ENCODE measurements at places on chromosomes 7 and 10.

GRCh38 chr7:21256310-21256877 lies 171.5 kb upstream of the SP4 start:
- no peak for DNase-seq

DNA sequence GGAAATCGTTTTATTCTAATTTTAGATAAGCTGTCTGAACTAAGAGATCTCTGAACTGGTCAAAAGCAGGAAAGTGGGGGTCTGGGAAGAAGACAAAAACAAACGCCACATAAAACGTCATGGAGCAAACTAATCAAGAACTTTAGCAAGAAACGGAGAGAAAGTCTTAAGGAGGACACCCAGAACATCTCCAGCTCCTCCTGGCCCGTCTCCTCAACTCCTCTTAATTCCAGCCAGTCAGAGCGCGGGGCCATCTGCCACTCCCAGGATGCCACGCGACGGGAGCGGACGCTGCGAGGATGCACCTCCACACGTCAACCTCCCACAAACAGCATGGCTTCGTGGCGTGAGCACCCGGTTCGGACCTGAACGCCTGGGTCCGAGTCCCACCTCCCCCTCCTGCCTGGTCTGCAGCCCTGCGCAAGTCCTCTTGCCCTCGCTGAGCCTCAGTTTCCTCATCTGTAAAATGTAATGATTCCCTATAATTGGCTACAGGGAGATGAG lies 598 bp downstream of the MMS19 start:
- DNase-seq, result peak; percentile 28

GRCh38 chr7:100799037-100799896 lies 28.1 kb downstream of the EPHB4 start:
- DNase-seq, result peak; percentile 28

GRCh38 chr10:24983946-24984345 lies 31.5 kb upstream of the PRTFDC1 start:
- DNase-seq, result no peak

DNA sequence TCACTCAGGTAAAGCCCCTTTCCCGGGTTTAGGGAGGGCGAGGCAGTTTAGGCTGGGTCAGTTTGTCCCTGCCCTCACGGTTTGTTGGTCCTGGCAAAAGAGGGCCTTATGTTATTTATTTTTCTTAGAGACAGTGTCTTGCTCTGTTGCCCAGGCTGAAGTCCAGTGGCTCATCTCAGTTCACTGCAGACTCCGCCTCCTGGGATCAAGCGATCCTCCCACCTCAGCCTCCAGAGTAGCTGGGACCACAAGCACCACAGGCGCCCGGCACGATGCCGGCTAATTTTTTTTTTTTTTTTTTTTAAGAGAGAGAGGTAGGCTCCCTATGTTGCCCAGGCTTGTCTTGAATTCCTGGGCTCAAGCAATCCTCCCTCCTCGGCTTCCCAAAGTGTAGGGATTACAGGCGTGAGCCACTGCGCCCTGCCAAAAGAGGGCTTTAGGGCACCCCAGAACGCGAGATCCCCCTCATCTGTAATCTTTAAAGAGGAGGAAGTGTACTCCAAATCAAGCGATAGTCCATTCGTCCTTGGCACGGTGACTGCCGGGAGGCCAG lies 626 bp upstream of the BMS1 start:
- no peak for DNase-seq

- DNase-seq, result no peak
These were observed 44.1 kb downstream of the HGF start for GRCh38 chr7:81725812-81726127.

GRCh38 chr7:148982654-148983199 lies 45.6 kb downstream of the PDIA4 start:
- no peak for DNase-seq

DNA sequence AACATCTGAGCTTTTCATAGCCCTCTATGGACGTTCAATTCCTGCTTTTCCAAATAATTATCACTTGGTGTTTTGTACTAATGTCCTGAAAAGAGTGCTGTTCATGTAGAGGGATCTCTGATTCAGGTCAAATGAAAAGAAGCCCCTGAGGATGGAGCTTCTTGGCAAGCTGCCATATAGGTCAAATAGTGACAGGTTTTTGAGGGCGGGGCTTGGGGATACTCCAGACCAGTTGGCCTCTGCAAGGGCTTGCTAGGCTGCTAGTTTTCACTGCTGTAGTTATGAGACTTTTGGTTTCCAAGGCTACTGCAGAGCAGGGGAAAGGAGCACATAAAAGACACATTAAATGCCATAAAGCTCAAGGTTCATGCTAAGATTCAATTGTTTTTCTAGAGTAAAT lies 257.2 kb upstream of the CACNA2D1 start:
- no peak for DNase-seq

- no peak for DNase-seq
These were observed 5.9 kb downstream of the TAF3 start for GRCh38 chr10:7824251-7824650.

DNA sequence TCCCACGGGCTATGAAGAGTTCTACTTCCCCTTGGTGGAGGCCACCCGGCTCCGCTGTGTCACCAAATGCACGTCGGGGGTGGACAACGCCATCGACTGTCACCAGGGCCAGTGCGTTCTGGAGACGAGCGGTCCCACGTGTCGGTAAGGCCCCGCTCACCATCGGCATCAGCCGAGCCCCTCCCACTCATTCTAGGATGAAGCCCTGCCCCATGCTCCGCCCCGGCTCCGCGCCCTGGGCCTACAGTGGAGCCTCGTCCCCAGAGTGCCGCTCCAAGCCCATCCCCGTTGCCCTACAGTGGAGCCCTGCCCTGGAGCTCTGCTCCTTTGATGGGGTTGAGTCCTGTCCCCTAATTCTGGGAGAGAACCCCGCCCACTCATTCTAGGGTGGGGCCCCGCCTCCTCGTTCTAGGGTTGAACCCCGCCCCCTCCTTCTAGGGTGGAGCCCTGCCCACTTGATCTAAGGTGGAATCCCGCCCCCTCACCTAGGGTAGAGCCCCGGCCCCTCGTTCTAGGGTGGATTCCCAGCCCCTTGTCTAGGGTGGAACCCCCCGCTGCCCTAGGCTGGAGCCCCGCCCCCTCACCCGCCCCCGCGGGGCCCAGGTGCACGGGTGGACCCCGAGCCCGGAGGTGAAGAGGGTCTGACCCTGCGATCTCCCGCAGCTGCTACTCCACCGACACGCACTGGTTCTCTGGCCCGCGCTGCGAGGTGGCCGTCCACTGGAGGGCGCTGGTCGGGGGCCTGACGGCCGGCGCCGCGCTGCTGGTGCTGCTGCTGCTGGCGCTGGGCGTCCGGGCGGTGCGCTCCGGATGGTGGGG lies 3.4 kb upstream of the MUC12 start:
- DNase-seq, result peak; percentile 57

GRCh38 chr10:12949248-12949647 lies 52.3 kb downstream of the CCDC3 start:
- no peak for DNase-seq

DNA sequence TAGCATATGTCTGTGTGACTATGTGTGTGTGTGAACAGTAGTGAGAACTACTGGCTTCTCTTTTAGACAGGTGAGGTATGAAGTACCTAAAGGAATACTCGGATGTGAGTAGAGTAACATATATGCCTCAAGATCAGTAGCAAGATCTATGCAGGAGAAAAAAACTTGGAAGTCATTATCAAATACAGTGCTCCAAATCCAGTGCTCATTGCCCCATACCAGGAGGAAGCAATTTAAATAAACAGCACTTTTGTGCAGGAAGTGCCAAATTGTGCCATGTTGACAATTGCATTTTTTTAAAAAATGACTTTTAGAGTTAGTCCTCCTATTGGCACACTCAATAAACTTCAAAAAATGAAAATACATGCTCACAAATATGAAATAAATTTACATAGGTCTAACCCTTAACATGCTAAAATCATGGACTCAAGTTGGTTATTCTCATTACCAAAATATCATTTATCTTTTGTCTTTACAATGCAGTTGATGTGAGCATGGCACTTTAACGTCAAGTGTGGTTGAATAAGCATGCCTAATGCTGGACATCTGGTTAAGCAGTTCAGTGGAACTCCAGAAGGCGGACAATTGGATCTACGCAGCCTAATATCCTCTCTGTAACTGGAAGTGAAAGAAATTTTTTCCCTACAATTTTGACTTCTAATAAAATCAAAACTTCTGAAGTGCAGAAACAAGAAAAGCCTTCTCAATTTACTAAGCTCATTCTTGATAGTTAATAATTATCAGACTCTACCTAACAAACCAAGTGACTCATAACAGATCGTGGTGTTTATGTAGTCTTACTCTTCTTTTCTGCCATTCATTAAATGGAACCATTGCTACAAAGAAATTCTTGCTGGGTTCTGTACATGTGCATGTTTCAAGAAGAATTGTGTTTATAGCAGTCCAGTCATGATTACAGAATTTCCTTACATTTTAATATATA lies 195.2 kb downstream of the MDFIC start:
- DNase-seq, result no peak

DNA sequence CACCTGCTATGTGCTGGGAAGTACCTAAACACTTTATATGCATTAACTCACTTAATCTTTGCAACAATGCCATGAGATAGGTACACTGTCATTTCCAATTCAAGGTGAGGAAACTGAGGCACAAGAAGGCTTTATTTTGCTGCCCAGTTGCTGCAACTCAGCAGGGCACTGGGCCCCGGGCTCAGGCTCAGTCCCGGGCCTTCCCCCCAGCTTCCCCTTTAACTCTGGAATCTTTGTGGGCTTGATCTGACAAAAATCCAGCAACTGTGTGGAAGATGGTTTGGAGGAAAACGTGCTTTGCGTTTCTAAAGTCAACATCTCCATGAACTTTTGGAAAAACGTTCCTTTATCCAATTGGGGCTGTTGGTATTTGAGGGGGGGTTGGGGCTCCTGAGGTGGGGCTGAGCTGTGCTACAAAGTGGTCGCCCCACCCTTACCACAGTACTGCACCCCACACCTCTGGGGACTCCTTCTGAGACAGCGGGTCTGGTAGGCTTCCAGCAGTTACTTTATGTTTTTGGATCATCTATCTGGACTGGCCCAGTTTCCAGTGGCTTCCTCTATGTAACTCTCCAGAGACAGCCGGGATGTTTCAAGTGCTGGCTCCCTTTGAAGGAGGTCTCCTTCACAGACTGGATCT lies 40.5 kb upstream of the CAMK1D start:
- DNase-seq, result no peak

DNA sequence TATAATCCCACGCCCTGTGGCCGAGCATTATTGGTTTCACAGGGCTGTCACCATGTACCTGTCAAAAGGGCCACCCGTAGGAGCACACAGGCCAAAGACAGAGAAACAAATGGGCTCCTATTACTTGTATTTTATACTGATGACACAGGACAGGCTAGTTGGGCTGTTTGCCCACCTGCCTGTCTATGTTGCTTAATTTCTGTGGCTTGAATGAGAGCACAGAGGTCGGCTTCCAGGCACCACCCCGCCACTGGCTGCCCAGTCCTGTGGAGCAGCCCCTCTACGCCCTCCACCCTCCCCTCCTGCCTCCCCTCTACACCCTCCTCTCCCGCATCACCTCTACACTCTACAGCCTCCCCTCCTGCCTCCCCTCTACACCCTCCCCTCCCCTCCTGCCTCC lies 652.9 kb downstream of the SDK1 start:
- DNase-seq, result no peak

GRCh38 chr7:129394101-129394500 lies 40.1 kb upstream of the STRIP2 start:
- DNase-seq, result no peak

GRCh38 chr7:156650042-156650441 lies 9.5 kb downstream of the RNF32 start:
- DNase-seq, result no peak

GRCh38 chr10:124568339-124568738 lies 106.7 kb downstream of the LHPP start:
- DNase-seq, result no peak

- no peak for DNase-seq
These were observed 39.5 kb downstream of the CRHR2 start for GRCh38 chr7:30642789-30643188.
